ENCODE measurements at places on chromosomes 4 and X.
A peak's percentile ranks its signal among the peaks of the same experiment; 100 is the strongest.

DNA sequence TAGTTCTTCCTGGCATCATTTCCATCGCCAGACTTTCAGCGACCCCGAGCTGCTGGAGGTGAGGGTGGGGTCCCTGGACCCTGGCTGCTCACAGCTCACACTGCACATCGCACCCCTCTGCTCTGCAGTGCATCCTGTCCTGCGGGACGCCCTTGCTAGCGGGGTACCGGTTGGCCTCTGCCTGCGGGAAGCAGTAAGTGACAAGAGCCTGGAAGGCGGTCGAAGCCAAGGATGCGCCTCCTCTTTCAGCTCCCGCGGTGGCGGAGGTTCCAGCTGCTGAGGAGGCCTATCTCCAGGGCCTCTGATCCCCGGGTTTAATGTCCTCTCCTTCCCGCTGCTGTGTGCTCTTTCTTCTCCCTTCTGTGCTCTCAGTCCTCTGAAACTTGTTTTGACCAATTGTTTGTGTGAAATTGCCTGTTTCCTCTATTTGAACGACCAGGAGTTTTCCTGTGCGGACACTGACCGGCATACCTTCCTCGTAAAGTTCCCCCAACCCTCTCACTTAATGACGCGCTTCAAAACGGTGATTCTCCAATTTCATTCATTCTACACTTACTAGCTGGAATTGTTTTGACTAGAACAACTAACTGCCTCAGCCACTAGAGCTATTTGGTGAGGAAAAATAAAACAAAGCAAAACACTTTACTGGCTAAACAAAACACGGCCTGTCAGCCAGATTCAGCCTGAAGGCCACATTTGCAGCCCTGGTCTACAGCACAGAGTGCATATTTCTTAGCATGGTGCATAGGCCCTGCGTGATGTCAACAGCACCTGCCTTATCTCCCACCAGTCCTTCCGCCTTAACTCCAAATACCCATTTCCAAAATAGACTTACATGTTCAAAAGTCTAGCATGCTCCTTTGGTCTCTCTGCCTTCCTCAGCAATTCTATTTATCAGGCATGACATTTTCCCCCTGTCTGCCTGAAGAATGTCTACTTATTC is 28.0 kb downstream of the MGAT4D start:
- peak; percentile 7 for DNase-seq

DNA sequence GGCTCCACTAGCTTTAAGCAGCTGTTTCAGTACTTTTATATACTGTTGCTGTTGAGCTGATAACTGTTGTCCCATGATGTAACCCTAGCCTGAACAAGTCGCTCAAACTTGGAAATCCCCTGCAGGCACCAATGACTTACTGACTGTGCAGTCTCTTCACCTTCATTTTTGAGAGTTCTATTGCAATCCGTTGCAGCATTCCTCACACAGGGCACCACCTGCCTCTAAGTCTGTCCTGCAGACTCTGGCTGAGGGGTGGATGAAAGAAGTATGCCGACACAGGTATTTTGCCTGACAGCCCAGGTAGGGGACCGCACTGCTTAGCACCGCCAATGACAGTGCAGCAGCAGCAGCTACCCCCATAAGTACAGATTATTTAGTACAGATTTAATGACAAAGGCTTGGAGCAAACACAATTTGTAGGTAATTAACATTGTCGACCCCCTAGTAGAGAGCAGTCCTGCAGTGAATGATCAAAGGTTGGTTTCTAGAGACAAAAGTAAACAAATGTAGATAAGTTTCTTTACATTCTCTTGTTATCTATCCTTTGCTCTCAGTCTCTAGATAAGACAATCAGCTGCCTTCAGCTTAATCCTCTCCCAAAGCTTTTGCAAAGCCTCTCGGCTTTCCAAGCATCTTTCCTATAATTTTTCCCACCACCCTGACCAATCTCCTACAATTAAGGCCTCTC is 205.0 kb downstream of the PABPC4L start:
- DNase-seq = no peak

DNA sequence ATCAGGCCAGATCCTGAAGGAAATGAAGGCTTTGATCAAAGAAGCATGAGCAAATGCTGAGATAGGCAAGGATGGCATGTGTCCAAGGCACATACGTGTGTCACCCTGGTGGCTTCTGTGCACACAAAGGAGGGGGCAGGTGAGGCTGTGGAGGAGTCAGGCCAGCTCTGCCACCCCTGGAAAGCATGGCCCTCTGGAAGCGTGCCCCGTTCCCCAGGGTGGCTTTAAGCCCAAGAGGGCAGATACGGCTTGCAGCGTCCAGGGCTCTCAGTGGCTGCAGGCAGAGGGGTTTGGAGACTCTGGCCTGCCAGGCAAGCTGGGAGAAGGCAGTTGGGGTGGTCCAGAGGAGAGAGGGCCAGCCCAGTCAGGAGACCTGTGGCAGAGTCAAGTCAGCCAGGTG is 25.6 kb downstream of the PNMA6E start:
- DNase-seq = no peak

GRCh38 chr4:1989533-1990347 is 19.0 kb downstream of the NELFA start:
- DNase-seq = no peak

GRCh38 chr4:71257761-71258160 is 81.1 kb upstream of the SLC4A4 start:
- no peak for DNase-seq
